ENCODE measurements at places on chromosomes 4 and X.

DNA sequence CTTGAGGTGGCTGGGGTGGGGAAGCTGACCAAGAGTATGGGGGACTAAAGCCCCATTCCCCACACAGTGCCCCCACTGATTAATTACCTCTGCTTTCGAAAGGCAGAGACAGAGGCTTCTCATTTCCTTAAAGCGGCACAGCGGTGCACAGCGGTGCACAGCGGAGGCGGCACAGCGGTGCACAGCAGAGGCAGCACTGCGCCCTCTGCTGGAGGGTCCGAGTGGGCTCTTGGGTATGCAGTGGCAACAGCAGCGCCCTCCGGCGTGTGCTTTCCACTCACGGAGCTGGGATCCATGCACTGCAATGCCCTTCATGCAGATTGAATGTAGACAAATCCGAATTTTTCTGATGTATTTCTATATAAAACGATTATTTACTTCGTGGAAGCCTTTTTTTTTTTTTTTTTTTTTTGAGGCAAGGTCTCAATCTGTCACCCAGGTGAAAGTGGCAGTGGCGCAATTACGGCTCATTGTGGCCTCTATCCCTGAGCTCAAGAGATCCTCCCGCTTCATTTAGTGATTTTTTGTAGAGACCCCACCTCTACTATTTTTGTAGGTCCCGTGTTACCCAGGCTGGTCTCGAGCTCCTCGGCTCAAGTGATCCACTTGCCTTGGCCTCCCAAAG, 19.7 kb upstream of the PRPS2 start:
- DNase-seq: peak; percentile 42

- DNase-seq: no peak
Observed at GRCh38 chr4:10746371-10747171, 62.0 kb upstream of the CLNK start.

- DNase-seq: no peak
Observed at GRCh38 chrX:65925005-65925404, 114.9 kb downstream of the VSIG4 start.

GRCh38 chrX:13283950-13284546, 35.8 kb downstream of the ATXN3L start:
- no peak for DNase-seq

- no peak for DNase-seq
Observed at GRCh38 chr4:188300385-188300784, 161.1 kb downstream of the TRIML1 start.

DNA sequence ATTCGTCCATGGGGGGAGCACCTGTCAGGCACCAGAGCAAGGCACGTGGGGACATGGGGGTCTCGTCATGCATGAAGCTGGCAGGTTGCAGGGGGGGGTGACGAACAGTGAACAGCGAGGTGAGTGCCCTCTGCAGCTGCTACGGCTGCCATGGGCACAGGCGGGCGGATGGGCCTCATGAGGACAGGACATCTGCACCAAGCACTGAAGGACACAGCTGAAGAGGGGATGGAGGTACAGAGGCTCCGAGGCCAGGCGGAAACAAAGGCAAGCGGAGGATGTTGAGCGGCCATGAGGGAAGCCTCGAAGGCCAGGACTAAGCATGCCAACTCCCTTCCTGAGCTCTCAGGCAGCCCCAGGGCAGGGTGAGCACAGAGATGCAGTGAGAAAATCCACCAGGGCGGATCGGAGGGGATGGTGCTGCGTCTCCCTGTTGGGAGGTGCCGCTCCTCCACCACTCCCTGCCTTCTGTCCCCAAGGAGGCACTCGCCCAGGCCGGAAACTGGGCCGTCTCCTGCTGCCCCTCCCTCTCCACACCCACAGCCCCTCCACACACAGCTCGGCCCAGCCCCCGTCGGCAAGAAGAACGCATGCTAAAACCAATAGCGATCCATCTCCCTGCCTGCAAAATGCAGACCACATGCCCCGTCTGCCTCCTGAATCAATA, 24.6 kb downstream of the ABLIM2 start:
- DNase-seq: no peak

- DNase-seq: no peak
Observed at GRCh38 chr4:56416349-56416748, 19.1 kb downstream of the PPAT start.

Data from T-helper 1 cell (primary cell).